COLO829 (cell line): ENCODE measurements at places on chromosomes 12 and 14.

DNA sequence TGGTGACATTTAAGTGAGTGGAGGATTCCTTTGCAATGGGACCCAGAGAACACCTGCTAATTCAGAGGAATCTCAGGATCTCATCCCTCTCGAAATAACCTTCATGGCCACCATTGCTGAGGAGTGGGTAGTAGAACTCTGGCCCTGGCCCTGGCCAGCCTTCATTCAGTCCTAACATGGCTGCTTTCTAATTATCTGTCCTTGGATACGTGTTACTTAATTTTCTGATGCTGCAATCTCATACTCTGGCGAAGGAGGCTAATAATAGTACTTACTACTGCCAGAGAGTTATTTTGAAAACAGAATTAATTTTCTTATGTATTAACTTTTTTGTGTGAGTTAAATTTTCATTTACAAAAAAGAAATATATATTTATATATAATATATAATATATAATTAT, 12.1 kb upstream of the COX6A1 start:
- DNase-seq = no peak

DNA sequence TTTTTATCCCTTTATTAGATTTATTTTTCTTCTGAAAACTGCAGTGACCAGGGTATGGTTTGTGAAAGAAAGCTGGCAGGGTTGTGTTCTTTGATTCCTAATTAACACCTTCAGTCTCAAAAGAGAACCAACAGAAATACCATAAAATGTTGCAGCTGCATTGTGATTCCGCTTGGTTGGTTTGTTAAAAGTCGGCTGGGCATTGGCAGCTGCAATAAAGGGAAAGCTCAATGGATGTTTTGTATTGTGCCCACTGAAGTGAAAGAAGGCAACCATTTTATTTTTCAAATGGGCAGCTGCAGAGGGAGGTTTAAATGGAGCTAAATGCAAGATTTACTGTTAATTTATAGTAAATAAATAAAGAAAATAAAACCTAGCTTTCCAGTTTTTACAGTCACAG, 16.7 kb downstream of the LGR5 start:
- no peak for DNase-seq

DNA sequence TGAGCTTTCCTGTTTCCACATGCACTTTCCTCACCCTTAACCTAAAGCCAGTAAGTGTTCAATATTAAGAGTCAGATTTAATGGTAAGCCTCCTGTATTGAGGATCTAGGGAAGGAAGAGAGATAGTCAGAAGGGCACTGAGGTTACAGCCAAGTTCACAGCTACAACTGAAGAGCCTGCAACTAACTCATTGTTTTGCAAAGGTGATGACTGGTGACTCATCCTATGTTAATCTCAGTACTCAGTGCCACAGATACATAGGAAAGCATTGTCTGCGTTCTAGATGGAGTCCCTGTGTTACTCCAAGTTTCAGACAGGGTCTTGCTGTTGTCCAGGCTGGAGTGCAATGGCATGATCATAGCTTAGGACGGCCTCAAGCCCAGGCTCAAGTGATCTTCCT, 157.0 kb upstream of the RBM19 start:
- no peak for DNase-seq

DNA sequence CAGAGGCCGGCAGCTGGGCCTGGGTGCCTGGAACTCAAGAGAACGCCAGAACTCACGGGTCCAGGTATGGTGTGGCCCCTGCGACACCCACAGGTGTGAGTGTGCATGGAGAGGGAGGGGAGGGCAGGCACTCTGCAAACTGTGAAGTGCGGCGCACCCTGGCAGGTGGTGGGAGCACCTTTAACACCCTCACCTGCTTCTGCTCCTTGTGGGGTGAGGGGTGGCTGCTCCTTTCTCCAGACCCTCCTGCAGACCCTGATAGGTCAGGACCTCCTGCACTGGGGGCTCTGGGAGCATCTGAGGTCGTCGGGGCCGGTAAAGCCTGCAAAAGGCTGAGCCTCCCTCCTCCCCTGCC, 324.7 kb upstream of the SFSWAP start:
- DNase-seq = no peak

- DNase-seq = no peak
These were observed 175.6 kb downstream of the DUSP6 start for GRCh38 chr12:89176676-89177075.

- peak; percentile 89 for DNase-seq
These were observed 13.7 kb downstream of the COA8 start for GRCh38 chr14:103576371-103577024.

DNA sequence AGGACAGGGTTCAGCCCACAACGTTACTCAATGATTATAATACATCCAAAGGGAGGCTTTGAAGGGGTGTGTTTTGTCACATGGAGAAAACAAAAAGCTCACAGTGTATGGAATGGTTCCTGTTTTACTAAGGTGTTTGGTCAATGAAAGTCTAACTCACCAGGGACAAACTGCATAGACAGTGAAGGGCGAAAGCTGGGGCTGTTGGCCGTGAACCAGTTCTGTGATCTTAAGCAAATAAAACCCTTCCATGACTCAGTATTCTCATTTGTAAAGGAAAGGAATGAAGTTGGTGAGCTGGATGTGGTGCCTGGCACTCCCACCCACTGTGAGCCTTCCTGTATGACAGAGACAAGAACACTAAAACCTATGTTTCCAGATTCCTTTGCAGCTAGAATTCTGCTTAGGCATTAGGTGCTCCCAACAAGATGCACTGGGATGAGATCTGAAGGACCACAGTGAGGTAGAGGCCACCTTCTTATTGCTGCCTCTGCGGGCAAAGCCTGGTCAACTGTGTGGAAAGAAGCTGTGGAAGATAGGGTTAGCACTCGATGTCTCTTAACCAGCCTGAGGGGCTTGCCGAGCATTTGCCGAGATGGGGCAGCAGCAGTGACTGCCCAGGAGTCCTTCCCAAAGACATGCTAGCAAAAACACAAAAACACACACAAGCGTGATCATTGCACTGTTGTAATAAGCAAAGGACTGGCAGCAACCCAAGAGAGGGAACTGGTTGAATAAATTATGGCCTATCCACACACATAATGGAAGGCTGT, 48.5 kb downstream of the VCPKMT start:
- DNase-seq = no peak

DNA sequence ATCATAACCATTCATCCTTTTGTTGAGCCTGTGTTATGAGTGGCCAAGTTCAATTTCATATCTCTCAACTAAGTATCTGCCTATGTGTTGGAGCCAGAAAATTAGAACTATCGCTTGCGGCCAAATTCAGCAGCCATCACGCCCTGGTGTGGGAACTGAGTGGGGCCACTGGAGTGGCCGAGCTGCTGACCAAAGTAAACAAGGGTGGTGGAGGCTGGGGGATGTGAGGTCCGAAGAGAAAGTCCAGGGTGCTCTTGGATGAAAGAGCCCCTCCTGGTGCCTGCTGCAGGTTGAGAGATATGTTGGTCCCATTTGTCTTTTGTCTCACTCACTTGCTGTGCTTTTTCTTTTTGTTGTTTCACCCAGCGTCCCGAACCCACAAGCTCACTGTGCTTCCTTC, 14.9 kb downstream of the ADGRD1 start:
- no peak for DNase-seq

DNA sequence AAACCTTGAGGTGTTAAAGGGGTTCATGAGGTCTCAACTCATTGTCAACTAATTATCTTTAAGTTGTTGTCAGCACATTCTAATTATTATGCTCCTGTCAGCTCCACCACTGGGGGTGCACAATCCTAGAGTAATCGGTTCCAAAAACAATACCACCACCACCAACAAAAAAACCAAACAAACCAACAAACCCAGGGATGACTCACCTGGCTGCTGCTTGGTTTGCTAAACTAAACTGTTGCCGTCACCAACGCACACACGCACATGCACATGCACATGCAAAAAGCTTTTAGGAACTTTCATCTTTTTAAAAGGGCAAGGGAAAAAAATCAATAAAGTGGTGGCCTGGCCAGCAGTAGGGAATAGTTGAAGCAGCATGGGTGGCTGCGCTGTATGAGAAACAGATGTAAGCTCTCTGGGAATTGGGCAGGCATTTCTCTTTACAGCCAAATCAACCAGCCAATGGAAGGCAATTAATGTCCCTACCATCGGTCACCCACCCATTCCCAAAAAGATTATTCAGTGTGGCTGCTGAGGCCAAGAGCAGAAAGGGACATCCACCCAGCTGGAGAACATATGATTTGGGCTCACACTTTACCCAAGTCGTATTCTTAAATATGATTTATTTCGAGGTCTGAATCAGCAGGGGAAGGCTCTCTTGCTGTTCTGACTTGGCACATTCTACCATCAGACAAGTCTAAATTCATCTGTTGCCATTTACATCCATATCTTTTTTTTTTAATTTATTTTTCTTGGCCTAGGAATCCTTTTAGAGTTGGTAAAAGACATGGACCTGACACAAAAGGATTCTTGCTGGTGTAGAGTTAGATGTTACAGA, 20.0 kb downstream of the TMEM30B start:
- no peak for DNase-seq

DNA sequence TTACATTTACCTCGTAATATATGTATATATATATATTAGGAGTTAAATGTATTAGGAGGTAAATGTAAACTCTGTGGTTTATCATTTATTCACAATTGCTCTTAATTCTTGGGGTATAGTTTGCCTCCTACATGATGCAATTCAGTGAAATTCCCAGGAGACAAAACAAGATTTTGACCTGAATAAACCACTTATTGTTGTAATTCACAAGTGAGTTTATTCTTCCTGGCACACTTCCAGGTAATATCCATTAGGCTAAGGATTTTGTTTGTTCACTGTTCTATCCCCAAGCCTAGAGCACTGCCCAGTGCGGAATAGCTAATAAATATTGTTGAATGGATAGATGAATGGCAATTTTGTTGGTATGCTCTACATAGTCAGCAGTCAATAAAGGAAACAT, 3.0 kb downstream of the SMIM10L1 start:
- peak; percentile 53 for DNase-seq

- no peak for DNase-seq
These were observed 55.7 kb downstream of the TMX1 start for GRCh38 chr14:51295646-51296263.

- peak; percentile 35 for DNase-seq
These were observed 169.6 kb downstream of the C12orf42 start for GRCh38 chr12:103326190-103326589.

GRCh38 chr14:50523271-50524041, 8.9 kb downstream of the MAP4K5 start:
- DNase-seq = no peak
